ENCODE measurements at places on chromosomes 4 and X.

DNA sequence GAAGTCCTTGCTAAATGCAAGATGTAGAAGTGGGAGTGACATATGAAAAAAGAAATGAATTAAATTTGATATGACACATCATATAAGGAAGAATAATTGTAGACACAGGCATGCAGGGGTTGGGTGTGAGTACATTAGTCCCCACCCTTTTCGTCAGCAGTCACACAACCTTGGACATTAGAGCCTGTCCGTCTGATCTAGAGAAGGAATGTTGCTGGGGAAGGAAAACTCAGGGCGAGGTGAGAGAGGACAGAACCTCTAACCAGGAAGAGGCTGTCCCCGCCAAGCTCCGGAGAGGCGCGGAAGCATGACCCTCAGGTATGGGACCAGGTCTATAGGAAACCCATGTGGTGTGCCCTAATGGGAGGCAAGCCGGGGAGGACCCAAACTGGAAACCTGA is 102.1 kb downstream of the RELL1 start:
- no peak for DNase-seq

GRCh38 chrX:153725039-153725831 is 579 bp downstream of the ABCD1 start:
- DNase-seq: no peak

DNA sequence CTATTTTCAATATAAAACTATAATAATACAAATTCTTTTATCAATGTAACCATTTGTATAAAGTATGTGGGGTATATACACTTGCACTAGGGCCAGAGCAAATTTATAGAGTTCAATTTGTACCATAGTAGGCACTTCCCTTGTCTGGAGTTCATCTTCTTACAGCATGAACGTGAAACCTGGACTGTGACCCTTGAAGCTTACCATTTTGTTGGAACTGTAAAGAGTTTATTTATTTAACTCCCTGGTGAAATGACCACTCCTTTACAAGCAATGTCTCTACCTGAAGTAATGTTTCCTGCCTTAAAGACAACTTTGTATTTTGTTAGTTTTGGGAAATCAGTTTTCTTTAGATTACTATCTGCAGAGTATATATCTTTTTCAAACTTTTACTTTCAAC is 188.2 kb downstream of the ARAP2 start:
- no peak for DNase-seq

- no peak for DNase-seq
These were observed 174.5 kb upstream of the C1QTNF7 start for GRCh38 chr4:15253349-15253748.

DNA sequence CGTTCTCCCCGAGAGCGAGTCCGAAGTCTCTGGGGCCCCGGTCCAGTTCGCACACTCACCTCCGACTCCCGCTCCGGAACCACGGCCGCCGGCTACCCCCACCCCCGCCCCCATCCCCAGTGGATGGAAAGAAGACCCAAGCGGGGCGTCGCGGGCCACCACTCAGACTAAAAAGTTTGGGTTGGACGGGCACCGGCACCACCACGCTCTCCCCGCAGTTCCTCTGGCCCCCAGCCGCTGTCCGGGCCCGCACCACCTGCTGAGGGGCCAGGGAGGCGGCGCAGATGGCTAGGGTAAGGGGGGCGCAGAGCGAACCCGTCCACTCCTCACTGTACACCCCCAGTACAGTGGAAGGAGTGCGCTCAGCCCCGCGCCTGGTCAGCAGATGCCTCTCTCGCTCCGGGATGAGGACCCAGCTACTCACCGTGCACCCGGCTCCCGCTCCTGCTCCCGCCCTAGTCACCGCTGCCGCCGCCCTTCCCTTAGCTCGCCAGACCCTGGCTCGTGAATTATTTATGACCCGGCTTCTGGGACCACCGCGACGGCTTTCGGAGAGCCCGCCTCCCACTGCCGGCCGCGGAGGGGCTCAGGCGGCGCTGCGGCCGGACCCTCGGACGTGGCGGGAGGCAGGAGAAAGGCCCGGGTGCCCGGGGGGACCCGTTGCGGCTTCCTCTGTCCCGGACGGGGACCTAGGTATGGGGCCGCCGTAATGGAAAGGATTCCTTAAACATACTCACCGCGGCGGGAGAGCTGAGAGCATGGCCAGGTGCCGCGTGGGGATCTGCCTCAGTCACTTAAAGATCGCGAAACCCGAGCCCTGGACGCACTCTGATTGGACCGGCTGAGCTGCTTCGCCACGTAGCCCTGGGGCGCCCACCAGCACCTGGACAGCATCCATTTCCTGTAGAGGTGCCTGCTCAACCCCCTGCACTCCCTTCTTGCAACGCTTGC is at the start of gene PROM1:
Gene PROM1 (minus strand): TSS at position 783 of the 951 bp plus-strand sequence. CDS start 8,117 bp downstream, outside the sequence.
- DNase-seq: no peak

- DNase-seq: no peak
These were observed 974.9 kb downstream of the RPA4 start for GRCh38 chrX:97858592-97858991.

DNA sequence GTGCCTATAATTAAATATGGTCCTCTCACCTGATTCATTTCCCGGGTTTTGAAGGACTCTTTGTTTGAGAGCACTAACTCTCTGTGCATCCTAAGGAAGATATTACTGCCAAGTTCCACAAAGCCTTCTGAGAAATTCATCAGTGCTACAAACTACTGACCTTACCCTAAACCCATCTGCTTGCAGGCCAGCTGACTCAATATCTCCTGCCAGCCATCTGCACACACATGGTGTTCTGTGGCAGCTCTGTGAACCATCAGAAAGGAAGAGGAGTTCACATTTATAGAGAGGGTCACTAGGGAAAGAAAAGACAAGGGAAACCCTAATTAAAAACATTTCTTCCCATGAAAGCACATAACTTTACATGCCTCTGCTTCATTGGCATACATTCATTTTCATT is 156.7 kb downstream of the ATP10D start:
- no peak for DNase-seq

- DNase-seq: no peak
These were observed 26.4 kb upstream of the REPS2 start for GRCh38 chrX:16920075-16920474.

GRCh38 chr4:881709-882108 is 50.4 kb downstream of the GAK start:
- DNase-seq: no peak

GRCh38 chrX:53714580-53715345 is 28.2 kb upstream of the HUWE1 start:
- peak; percentile 64 for DNase-seq

DNA sequence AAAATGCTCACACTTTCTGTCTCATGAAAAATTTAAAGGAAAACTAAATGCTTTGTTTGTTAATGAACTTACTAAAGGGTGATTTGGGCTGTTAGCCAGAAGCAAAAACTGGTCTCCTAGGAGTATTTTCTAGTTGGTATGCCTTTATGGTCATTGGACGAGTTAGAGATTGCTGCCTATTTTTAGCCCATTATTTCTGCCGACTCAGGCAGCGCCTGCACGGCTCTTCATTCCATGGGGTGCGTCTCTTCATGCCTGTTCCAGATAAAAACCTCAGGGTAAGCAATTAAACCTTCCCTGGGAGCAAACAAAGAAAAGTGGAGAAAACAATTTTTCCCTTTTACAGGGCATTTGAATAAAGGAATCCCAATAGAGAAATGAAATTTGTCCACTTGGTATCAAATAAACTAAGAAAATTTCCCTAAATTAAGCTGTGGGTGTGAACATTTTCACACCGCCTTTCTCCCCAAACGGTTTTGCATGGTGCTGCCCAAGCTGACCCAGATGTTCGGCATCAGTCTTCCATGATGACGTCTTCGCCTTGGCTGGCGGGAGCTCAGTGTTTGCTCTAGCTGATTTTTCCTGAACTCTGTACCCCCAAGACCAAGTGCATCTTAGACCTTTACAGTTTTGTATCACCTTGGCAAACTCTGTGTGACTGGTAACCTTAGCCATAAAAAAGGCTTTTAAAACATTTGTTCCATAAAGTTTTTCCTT is 61.7 kb upstream of the ADGRG2 start:
- no peak for DNase-seq

GRCh38 chrX:142238536-142238935 is 33.4 kb upstream of the MAGEC2 start:
- DNase-seq: no peak

- DNase-seq: no peak
These were observed 1.9 kb upstream of the TCEAL1 start for GRCh38 chrX:103626855-103627254.

DNA sequence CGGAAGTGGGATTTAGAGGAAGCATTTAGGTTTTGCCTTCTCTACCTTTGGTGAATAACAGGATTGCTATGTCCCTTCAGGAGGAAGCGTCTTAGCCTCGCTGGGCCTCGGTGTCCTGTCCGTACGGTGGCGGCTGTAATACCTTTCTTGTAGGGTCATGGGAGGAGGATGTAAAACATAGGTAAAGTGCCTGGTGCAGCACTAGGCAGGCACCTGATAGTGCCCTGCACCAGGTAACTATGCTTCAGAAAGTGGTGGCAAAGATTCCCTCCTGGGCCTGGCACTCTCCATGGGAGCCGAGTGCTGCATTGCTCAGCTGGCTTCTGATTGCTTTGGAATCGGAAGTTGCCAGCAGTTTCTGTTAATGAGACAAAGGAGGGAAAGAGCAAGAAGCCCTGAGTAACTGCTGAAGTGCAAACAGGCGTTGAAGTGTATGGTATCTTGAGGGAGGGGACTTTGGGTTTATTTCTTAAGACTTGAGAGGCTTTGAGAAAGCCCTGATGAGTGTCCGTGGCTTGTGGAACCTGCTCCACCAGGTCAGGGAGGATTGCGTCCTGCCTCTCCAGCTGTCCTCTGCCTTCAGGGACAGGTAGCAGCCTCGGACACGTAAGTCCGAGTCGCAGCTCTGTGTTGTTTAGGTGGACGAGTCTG is 45.8 kb downstream of the TBC1D14 start:
- DNase-seq: no peak

GRCh38 chr4:138643827-138644226 is 371.8 kb upstream of the NOCT start:
- no peak for DNase-seq

GRCh38 chr4:83370640-83370906 is 35.9 kb upstream of the HPSE start:
- no peak for DNase-seq

DNA sequence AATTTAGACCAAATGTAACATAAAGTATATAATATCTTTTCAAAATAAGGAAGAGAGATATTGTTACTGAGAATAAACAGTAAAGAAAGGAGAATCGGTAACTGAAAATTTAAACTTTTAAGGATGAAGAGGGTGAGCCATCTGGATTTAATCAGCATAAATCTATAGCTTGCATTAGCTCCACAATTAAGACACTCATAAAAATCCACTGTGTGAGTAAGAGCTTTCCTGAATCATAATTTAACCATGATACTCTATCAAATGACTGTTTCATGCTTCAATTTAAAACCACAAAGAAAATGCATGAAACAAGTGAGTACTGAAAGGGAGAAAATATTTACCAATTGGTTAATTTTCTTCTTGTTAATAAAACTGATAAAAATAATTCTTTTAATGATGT is 951.5 kb upstream of the SLIT2 start:
- no peak for DNase-seq

DNA sequence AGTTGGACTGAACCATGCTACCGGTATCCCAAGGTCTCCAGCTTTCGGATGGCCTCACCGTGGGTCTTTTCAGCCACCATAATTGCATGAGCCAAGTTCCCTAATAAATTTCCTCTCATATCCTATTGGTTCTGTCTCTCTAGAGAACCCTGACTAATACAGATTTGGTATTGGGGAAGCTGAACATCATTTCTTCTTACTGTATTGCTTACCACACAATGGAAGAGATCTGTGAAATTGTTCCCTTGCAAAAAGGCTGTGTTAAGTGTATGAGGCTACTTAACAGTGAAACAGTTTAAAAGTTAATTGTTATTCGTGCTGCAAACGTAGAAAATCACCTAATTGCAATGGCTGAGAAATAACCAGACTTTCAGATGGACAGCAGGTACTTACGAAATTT is 34.0 kb downstream of the PLAC8 start:
- DNase-seq: no peak

DNA sequence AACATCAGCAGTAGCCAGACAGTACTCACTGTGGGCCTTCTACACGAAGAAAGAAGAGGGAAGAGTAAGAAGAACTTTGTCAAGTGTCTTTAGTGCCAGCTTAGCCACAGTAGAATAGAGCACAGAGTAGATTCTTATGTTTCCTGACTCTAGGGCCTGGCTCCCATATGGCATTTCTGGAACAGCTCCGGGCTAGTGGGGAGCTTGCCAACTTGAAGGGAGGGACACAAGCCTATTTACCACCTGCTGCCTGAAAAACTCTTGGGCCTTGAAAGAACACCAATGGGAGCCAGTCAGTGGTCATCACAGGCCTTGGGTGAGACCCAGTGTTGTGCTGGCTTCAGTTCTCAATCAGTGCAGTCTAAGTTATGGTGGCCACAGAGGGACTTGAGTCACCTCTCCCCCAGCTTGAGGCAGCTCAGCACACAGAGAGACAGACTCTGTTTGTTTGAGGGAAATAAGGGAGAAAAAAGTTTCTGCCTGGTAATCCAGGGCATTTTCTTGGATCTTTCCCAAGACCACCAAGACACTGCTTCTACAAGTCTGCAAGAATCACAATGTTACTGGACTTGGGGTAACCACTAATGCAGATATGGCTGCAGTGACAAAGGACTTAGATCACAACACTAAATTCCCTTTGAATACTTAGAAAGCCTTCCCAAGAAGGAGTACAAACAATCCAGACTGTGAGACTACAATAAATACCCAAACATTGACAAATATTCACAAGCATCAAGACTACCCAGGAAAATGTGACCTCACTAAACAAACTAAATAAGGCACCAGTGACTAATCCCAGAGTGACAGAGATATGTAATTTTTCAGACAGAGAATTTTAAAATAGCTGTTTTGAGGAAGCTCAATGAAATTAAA is 261.0 kb upstream of the NDST3 start:
- no peak for DNase-seq

- peak; percentile 4 for DNase-seq
These were observed 658 bp downstream of the ATP6AP2 start for GRCh38 chrX:40581336-40581920.

DNA sequence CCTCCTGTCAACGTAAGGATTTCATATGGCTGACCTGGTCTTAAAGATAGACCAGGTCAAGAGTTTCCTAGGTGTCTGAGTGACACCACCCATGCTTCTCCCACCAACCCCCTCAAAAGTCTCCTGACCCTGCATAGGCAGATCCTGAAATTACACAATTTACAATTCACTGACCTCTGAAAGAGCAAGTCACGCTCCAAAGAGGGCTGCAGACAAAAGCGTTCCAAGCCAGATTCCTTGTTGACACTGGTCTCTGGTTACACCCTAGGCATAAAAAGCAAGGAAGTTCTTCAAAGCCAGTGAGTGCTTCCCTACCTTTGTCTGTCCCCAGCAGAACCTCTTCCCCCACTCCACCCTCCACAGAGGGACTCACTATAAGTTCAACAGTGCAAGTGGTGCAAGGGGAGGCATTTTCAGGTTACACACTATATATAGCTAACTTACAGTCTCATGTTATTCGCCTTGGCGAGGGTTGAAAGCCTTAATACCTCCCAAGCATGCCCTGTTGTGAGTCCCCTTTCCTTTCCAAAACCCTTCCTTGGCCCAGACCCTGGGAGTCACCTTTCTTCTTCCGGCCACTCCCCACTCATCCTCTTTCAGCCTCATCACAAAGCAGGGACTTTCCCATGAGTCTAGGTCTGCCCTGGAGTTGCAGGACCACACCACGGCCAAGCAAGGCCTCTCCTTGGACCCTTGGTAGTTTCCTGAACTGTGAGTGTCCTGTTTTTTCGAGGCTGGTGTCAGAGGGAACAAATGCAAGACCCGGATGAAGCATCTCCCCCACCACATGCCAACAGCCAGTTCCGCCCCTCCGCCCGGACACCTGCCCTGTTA is 58.0 kb upstream of the KLF3 start:
- DNase-seq: no peak
